ENCODE measurements at places on chromosomes 2 and 18. TPM values are rescaled to one million over a fixed set of nuclear protein-coding genes. Genes with fewer than 3 reads are reported as not detected.

The NEU2 gene
- total RNA-seq = not detected

The LOXHD1 gene
- total RNA-seq = not detected

The GCKR gene
- total RNA-seq = 3.2 TPM

The ALPG gene
- total RNA-seq = not detected

The IMPA2 gene
- total RNA-seq = 8.5 TPM

The MBD5 gene
- 10.2 TPM for total RNA-seq

The COL3A1 gene
- total RNA-seq = 46.7 TPM

The RTP5 gene
- total RNA-seq = not detected

The STK39 gene
- total RNA-seq = 6.7 TPM

The CROCC2 gene
- total RNA-seq = not detected

The TIGD1 gene
- total RNA-seq = 1.6 TPM

The HAAO gene
- not detected for total RNA-seq

The THAP4 gene
- total RNA-seq = 32.8 TPM

The CCDC142 gene
- total RNA-seq = 22.9 TPM

The NMUR1 gene
- not detected for total RNA-seq

The ESPNL gene
- total RNA-seq = not detected

The EGR4 gene
- not detected for total RNA-seq

The SERPINB11 gene
- not detected for total RNA-seq

The ASB18 gene
- total RNA-seq = not detected

The CRYGA gene
- total RNA-seq = not detected

The IKZF2 gene
- total RNA-seq = 0.32 TPM

The RUFY4 gene
- total RNA-seq = not detected

The CPS1 gene
- 0.65 TPM for total RNA-seq

The METAP1D gene
- 3.9 TPM for total RNA-seq

The SNORC gene
- under 0.01 TPM for total RNA-seq

The C2orf80 gene
- total RNA-seq = not detected

The MOGAT1 gene
- total RNA-seq = not detected

The DSG4 gene
- not detected for total RNA-seq

The PLEKHH2 gene
- total RNA-seq = 0.32 TPM

The ADGRF3 gene
- total RNA-seq = not detected

The GREB1 gene
- total RNA-seq = 0.30 TPM
